ENCODE measurements at places on chromosomes 6 and 20.
A peak's percentile ranks its signal among the peaks of the same experiment; 100 is the strongest.

DNA sequence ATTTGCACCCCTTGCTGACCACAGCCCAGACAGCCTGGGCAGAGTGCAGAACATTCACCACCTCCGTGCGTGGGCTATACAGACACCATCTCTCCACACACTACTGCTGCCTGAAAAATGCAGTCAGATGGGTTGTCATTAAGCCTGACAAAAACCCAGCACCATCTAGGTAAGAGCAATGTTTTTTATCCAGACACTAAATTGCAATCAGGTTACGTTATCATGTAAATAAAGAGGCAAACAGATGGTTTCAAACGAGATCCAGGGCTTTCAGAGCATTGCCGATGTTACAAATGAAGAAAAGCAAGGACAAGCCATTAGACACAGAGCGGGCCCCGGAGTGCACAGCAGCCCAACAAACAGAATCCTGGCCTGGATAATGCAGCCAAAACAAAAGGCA, 269.6 kb downstream of the PKHD1 start:
- DNase-seq: no peak

GRCh38 chr6:42758756-42759430, 13.0 kb upstream of the TBCC start:
- DNase-seq: no peak

DNA sequence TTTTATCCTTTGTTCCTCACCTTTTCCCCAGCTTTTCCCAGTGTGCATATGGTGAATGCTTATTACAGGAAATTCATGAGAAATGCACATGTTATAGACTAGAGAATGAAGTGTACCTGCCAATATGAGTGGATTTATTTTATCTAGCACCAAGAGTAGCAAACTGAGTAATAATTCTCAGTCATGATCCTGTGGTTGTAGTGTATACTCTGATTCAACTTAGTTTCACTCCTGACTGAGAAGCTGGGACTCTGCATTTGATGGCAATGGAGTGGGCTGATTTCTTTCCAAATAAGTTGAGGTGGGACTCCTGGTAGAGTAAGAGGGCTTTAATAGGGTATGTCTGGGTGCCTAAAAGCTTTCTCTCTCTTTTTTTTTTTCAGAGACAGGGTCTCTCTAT, 4.0 kb downstream of the ABT1 start:
- no peak for DNase-seq

DNA sequence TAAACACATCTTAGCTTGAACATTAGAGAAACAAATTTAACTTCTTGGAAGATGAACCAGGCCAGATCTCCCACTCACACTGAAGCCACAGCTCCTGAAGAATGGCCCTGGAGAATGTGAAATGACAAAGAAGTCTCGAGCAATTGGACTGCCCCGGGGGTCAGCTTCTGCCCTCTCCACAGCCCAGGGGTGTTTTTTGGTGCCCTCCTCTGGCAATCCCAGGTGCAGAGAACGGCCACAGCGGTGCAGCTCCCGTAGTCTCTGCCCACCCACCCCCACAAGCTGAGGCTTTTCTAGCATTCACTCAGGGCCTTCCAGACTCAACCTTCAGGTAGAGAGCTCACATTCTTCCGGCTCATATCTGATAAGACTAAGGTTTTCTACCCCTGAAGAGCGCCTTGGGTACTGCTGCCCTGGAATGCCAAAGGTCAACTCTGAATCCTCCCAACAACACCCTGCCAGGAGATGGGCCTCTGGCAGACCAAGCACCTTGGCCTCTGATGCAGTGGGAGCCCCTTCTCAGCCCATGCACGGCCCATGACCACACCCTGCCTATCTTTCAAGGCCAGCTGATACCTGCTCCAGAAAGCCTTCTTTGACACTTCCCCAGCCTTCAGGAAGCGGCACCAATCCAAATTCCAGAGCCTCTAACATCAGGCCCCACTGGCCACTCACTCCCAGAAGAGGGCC, 208.3 kb downstream of the SYNDIG1 start:
- DNase-seq: no peak

DNA sequence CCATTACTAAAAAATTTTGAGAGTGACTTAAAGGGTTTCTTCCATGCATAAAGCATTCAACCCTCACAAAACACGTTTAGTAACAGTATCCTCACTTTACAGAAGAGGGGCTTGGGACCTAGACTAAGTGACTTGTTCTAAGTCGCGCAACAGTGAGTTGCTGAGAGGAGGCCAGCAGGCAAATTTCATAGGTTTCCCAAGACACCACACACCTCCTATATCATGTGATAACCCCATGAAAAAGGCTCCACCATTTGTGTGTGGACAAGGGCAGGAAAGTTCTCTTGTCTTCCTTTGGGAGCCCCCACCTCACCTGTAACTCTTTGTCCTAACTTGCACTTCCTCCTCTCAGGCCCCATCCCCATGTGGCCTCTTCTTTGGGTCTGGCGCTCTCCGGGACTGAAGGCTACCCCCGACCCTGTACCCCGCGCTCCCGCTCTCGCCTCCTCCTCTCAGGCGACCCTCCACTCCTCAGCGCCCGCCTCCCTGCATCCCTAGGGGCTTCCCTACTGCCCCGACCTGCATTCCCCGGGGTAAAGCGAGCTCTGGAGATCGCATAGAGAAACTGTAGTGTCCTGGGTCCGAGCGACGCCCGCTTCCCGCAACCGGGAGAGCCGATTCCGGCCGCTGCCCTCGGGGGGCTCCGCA, 392 bp downstream of the PSMB8 start:
- DNase-seq: no peak

DNA sequence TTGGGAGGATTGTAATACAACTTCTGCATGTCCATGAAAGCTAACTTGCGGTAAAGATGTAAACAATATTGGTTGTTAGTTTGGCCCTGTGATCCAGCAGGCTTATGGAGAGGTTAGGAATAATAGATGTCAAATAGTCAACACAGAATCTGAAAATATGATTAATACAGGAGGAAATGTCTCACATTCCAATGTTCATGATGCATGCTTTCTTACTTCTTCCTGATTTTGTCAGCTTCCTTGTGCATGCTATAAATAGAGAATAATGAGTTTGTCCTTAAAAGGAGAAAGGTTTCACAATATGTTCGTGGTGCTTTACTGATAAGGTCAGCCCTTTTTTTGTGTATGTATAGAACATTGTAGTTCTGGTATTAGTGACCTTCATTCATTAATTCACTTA, 136.7 kb downstream of the MMUT start:
- no peak for DNase-seq

GRCh38 chr6:88662163-88662580, 301.2 kb downstream of the RNGTT start:
- no peak for DNase-seq

DNA sequence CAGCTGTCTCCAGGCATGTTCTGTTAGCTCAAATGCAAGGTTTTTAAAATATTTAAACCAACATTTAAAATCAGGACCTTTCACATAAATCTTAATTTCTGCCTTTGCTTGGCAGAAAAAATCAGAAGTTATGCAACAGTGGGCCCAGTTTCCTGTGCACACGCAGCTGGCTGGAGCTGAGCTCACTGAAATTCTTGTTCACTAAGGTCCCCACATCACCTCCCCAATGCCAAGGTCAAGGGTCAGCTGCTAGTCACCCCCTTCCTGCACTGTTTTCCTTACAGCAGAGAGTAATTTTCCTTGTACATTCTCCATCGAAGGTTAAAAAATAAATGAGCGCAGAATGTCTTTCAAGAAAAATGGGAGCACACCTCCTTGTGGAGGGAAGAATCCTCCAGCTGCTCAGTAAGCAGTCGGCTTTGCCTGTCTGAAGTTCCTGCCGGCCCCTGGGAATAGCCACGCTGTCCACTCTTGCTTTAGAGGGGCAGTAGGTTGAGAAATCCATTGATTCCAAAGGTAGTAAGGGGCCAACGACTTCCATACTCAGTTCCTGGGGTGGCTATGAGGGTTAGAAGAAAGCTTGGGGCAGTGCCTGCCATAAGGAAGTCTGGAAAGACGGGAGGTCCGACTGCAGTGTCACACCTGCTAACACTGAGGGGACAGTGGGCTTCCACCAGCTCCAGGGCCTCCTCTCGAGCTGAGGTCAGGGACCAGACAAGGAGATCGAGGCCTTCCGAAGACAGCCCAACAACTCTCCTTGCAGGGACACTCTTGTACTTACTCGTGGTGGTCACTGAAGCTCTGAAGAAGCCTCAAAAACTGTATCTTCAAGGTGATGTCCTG, 56.8 kb downstream of the MYH7B start:
- DNase-seq: no peak

DNA sequence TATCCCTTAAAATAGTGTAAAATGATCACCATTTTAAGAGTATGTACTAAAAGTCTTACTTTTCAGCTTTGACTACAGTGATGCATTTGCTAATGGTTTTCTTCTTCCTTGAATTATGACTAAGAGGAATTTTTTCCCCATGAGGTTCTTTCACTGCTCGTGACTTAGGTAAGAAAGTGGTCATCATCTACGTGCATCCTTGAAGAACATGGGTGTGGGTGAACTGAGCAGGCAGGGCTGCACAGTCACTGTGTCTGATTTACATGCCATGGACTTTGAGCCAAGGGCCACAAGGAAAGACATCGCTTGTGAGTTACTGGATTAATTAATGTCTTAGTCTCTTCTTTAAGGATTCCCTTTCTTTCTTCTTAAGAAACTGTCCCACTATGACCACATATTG, 33.3 kb downstream of the NQO2 start:
- DNase-seq: no peak

DNA sequence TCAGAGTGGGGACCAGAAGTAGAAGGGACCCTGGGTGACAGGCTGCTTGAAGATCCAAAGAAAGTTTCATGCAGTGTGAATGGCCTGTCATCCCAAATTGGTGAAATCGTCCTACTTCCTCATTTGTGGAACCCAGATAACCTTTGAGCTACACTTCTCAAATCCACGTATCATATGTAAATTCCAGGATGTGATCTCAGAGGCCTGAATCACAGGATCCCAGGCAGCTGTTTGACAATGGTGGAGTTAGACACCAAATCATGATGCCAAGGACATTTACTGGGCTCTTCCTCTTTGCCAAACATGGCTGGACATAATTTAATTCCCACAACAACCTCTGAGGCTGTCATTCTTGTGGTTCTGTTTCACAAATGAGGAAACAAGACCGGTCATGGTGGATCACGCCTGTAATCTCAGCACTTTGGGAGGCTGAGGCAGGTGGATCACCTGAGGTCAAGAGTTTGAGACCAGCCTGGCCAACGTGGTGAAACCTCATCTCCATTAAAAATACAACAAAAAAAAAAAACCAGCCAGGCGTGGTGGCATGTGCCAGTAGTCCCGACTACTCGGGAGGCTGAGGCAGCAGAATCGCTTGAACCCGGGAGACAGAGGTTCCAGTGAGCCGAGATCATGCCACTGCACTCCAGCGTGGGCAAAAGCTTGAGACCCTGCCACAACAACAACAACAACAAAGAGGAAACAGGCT, 39.9 kb upstream of the TTPAL start:
- no peak for DNase-seq

DNA sequence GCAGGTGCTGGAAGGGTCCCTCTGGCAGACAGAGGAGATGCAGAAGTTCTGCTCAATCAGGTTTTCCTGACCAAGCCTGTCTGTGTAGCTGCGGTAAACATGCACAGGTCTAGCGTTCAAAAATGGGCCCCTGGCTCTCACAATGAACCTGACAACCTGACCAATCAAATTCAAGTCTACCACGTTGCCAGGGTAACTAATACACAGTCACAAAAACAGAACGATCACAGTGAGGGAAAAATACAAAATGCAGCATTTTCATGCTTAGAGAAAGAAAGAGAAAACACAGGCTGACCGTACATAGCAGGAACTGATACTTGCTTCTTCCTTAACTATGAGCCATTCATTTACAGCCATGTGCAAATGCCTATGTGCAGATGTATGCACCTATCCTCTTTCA, 353.1 kb upstream of the TSHZ2 start:
- DNase-seq: no peak

- DNase-seq: no peak
Measured at GRCh38 chr6:16764188-16764950, 3.1 kb upstream of the ATXN1 start.

- no peak for DNase-seq
Measured at GRCh38 chr6:46013639-46014038, 2.0 kb downstream of the CLIC5 start.

GRCh38 chr6:52909131-52909530, 367 bp downstream of the GSTA3 start:
- DNase-seq: no peak

GRCh38 chr6:49300911-49301310, 162.1 kb downstream of the MMUT start:
- no peak for DNase-seq

DNA sequence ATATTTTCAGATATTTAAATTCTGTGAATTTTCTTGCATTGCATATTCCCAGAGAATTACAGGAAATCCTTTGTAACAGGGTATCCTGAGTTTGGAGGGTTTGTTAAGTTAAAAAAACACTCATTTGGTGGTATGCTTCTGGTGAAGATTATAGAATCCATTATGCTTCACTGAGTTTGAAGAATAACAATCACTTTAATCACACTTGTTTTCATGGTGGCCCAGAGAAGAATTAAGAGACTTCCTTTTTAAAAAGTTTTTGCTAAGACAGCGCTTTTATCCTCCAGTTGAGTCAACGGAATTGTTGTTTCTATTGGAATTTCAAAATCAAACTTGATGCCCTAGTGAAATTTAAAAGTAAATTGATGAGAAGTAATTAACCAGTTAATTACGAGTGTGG, 17.4 kb downstream of the PLEKHG1 start:
- DNase-seq: no peak

- no peak for DNase-seq
Measured at GRCh38 chr6:163962627-163963117, 548.2 kb downstream of the QKI start.

- no peak for DNase-seq
Measured at GRCh38 chr6:108597572-108598304, 37.0 kb downstream of the FOXO3 start.

DNA sequence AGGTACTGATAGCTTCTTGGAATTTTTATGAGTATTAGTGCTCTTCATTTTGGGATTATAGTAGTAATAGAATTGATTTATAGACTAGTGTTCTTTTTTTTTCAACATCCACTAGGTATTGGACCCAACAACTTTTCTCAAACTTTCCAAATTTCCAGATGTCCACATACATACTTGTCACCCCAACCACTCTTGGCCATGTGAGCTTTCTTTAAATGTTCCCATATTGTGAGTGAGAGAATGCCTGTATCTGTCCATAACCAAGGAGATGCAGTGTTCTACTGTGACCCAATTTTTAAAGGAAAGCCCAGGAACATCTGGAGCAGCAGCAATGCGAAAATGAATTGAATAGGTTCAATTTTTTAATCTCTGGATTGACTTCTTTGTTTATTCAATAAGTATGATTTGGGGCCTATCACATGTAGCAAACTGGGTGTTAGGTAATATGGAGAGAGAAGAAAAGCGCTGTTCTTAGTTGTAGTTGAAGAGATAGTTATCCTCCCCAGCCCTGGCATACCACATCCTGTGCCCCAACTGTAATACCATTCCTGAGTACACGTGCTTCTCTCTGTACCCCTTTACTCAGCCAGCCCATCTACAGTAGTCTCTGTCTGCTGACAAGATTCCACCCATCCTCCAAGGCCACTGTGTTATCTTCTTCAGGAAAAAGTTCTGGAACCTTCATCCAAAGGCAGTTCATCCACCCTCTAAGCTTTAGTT, 116.8 kb upstream of the SUPT3H start:
- no peak for DNase-seq

GRCh38 chr20:25987073-25987927, 290.6 kb upstream of the ZNF337 start:
- DNase-seq: peak; percentile 11

All from activated CD8-positive, alpha-beta memory T cell treated with anti-CD3 and anti-CD28 coated beads for 1 hour (primary cell).